ENCODE measurements at places on chromosomes 1 and 21. TPM values are rescaled to one million over a fixed set of nuclear protein-coding genes. Genes with fewer than 3 reads are reported as not detected.

The TFAP2E gene
- total RNA-seq: 0.87 TPM

The SPATA21 gene
- not detected for total RNA-seq

The INAVA gene
- 5.0 TPM for total RNA-seq

The CCDC30 gene
- total RNA-seq: 2.3 TPM

The VSIG8 gene
- total RNA-seq: not detected

The FOXE3 gene
- not detected for total RNA-seq

The SERPINC1 gene
- 0.16 TPM for total RNA-seq

The ASH1L gene
- total RNA-seq: 23.5 TPM

The RNU1-2 gene
- total RNA-seq: 957 TPM

DNA sequence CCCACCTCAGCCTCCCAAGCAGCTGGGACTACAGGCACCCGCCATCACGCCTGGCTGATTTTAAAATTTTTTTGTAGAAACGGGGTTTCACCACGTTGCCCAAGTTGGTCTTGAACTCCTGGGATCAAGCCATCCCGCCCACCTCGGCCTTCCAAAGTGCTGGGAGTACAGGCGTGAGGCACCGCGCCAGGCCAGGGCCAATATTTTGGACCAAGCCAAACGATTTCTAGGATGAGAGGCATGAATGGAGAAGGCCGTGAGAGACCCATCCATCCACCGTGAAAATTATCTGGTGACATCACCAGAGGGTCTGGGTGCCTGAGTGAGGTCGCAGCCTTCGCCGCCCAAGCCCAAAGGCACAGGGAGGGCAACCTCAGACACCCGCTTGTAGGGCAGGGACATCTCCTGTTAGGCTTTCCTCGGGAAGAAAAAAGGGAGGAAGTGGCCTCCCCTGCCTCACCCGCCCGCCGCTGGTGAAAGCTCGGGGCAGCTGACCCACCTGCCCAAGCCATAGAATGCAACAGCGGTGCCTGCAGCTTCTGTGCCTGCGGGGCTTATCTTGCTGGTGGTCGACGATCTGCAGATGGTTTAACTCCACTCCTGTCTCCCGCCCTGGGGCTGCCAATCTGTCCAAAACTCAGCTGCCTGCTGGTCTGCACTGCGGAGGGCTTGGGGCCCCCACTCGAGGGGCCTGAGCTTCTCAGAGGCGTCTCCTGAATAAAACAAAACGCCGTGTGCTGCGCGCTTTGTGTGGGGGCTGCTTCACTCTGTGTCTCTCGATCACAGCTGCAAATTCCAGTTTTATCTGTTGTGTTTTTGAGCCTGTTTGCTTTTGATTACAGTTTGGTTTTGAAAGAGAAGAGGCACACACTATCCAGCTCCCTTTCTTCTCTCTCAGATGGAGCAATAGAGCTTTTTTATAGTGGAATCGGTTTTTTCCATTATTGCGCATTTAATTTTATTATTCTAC lies 85.8 kb downstream of the MRPS6 start:
- no peaks in the 10 kb centered on the region for H3K4me1 ChIP-seq
- no peak for DNase-seq
- no peak overlapping the region for H3K4me3 ChIP-seq
- H3K36me3 ChIP-seq: no peaks in the 10 kb centered on the region
- H3K27ac ChIP-seq: no peak overlapping the region

DNA sequence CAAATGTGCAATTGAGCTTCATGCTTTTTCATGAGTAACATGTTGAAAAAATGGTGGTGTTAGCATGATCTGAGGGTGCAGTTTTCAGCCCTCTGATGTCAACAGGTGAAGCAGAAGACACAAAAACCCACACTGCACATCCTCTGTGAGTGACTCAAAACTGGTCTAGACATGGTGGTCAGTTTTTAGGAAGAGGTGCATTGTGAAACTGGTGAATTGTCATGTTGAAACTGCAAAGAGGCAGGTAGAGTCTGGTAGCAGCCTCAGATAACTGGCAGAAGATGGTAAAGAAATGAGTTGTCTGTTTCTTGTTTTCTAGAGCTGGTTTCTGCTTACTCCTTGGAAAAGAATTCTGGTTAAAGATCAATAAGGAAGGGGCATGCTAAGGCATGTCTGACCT lies 97.3 kb upstream of the HMCN1 start:
- no peak for DNase-seq
- no peak overlapping the region for H3K4me3 ChIP-seq
- H3K27me3 ChIP-seq: no peaks in the 10 kb centered on the region
- no peaks in the 10 kb centered on the region for H3K36me3 ChIP-seq
- H3K4me1 ChIP-seq: no peaks in the 10 kb centered on the region

DNA sequence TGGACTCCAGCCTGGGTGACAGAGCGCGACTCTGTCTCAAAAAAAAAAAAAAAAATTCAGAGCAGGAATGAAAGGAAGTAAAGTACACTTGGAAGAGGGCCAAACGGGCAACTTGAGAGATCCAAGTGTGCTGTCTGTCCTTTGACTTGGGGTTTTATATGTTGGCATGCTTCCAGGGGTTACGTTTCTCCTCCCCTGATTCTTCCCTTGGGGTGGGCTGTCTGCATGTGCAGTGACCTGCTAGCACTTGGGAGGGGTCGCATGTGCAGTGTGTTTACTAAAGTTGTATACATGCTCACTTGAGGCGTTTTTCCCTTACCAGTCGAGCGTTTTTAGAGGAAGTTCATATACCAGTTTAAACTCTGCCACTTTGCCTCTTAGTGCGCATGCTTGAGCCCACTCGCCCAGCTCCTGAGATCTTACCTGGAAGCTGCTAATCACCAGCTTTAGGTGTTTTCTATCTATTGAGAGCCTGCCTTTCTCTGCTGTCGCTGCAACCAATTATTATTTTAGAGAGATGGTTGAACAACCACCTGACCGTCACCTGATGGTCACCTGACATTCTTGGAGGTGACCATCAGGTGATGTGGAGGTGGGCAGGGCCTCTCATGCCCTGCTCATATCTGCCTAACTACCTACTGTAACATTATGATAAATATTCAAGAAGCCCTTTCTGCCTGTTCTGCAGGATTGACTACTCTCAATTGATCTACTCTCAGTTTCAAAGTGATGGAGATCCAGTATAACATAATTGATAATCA lies 140.1 kb downstream of the MACF1 start:
- no peak overlapping the region for H3K27ac ChIP-seq
- H3K4me3 ChIP-seq: no peak overlapping the region
- no peaks in the 10 kb centered on the region for H3K27me3 ChIP-seq
- DNase-seq: no peak
- H3K4me1 ChIP-seq: no peaks in the 10 kb centered on the region

DNA sequence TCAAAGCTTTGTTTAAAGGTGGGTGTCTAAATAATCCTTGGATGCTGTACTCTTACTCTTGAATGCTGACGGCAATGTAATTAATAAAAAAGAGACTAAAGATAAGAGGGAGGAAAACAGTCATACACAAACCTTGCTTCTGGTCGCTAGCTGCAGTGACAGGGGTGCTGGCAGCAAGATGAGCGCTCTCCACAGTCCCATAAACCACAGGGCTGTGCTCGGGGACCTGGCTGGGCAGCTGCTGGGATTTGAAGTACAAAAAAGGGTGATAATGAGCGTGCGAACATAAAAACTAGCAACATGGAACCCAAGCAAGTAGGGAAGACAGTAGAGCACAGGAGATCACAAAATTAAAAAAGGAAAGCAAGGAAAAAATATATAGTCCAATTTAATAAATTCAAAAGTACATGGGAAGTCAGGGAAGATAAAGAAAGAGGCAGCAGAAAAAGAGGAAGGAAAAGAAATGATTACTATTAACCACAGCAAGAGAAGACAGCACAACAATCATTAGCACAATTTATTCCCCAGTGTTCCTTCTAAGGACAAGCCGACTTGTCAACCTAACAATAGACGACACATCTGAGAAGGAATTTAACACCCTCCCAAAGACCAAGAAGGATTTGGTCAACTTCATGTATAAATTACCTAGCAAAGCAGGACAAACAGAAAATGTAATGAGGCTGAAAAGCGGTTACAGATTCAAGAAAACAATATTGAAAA lies 162.9 kb upstream of the HP1BP3 start:
- DNase-seq: no peak
- no peak overlapping the region for H3K27ac ChIP-seq
- no peaks in the 10 kb centered on the region for H3K27me3 ChIP-seq
- H3K36me3 ChIP-seq: no peaks in the 10 kb centered on the region
- no peaks in the 10 kb centered on the region for H3K4me1 ChIP-seq

- DNase-seq: no peak
- no peaks in the 10 kb centered on the region for H3K27me3 ChIP-seq
- no peaks in the 10 kb centered on the region for H3K4me1 ChIP-seq
- H3K4me3 ChIP-seq: no peak overlapping the region
- peaks cover 6% of the 10 kb centered on the region for H3K36me3 ChIP-seq
Measured at GRCh38 chr1:186409091-186409490, 33.5 kb downstream of the ODR4 start.

- no peaks in the 10 kb centered on the region for H3K27me3 ChIP-seq
- H3K27ac ChIP-seq: no peak overlapping the region
- H3K4me1 ChIP-seq: no peaks in the 10 kb centered on the region
Measured at GRCh38 chr1:24493785-24494184, 8.9 kb upstream of the RCAN3 start.

DNA sequence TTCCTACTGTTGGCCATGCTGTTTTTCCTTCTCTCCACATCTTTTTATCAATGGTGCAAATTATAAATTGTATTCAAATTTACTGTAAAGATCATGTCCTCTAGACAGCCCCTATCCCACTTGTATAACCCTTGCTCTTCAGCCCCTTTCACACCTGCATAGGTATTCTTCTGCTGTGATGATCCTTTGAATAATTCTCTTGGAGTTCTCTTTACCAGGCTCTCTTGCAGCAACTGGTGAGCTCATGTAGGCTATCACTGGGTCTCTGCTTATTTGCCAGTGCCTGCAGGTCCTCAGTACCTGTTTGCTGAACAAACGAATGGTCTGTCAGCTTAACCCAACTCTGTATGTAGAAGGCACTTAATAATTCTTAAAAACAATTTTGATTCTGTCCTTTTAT lies 8.2 kb downstream of the PTPRC start:
- H3K36me3 ChIP-seq: no peaks in the 10 kb centered on the region
- H3K4me3 ChIP-seq: no peak overlapping the region

- no peaks in the 10 kb centered on the region for H3K4me1 ChIP-seq
- H3K27me3 ChIP-seq: no peaks in the 10 kb centered on the region
- no peak overlapping the region for H3K4me3 ChIP-seq
- no peak overlapping the region for H3K27ac ChIP-seq
Measured at GRCh38 chr1:146012703-146013558, 8.6 kb downstream of the HJV start.

GRCh38 chr1:177440821-177441220 lies 270.1 kb downstream of the BRINP2 start:
- no peak overlapping the region for H3K4me3 ChIP-seq
- no peak for DNase-seq
- no peaks in the 10 kb centered on the region for H3K4me1 ChIP-seq
- no peaks in the 10 kb centered on the region for H3K27me3 ChIP-seq

DNA sequence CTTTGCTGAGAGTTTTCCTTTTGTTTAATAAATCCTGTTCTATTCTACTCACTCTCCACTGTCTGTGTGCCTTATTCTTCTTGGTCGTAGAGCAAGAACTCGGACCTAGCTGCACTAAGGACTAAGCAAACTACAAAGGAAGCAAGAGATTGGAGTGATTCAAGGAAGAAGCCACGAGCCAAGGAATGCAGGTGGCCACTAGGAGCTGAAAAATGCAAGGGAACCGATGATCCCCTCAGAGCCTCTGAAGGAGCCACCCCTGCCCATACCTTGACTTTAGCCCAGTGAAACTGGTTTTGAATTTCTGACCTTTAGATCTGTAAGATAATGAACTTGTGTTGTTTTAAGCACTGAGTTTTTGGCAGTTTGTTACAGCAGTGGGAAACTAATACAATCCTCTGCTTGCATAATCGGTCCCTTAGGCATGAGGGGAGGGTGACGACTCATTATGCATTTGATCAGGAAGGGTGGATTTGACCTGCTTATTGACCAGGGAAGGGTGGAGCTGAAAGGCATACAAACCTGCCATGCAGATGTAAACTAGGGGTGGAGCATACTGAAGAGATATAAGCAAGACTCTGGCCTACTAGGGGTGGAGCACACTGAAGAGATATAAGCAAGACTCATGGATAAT lies 6.2 kb upstream of the CA6 start:
- no peak for DNase-seq
- no peaks in the 10 kb centered on the region for H3K36me3 ChIP-seq
- H3K27ac ChIP-seq: no peak overlapping the region
- H3K4me1 ChIP-seq: no peaks in the 10 kb centered on the region
- H3K4me3 ChIP-seq: no peak overlapping the region

- H3K4me1 ChIP-seq: no peaks in the 10 kb centered on the region
- H3K27ac ChIP-seq: no peak overlapping the region
- no peak overlapping the region for H3K4me3 ChIP-seq
- H3K27me3 ChIP-seq: no peaks in the 10 kb centered on the region
Measured at GRCh38 chr1:98468111-98468717, 193.3 kb upstream of the SNX7 start.

DNA sequence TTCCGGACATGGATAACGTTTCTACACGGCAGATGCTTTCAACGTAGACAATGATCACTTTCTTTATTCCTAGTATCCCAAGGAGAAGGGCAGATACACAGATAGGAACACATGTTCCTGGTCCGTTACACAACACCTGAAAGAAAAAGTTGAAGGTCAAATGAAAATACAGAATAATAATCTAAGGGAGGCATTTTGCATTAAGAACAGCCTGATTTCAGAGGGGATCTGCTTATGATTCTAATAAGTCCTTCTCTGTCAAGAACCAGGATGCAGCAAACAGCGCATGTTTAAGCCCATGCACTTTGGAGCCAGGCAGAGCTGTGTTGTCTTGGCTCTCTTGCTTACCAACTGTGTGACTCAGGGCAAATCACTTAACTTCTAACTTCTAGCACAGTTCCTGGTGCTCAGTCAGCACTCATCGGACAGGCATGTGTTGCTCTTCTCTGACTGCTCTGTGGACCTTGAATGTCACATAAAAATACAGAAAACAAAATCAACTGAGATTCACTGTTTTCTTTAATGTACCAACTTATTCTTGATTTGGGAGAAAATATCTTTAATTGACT lies 56.3 kb upstream of the CNN3 start:
- peaks cover 4% of the 10 kb centered on the region for H3K4me1 ChIP-seq
- DNase-seq: no peak
- H3K36me3 ChIP-seq: no peaks in the 10 kb centered on the region
- H3K4me3 ChIP-seq: no peak overlapping the region

Data from pancreas (tissue), 10 donors.